ENCODE measurements at places on chromosomes 11 and 22.

DNA sequence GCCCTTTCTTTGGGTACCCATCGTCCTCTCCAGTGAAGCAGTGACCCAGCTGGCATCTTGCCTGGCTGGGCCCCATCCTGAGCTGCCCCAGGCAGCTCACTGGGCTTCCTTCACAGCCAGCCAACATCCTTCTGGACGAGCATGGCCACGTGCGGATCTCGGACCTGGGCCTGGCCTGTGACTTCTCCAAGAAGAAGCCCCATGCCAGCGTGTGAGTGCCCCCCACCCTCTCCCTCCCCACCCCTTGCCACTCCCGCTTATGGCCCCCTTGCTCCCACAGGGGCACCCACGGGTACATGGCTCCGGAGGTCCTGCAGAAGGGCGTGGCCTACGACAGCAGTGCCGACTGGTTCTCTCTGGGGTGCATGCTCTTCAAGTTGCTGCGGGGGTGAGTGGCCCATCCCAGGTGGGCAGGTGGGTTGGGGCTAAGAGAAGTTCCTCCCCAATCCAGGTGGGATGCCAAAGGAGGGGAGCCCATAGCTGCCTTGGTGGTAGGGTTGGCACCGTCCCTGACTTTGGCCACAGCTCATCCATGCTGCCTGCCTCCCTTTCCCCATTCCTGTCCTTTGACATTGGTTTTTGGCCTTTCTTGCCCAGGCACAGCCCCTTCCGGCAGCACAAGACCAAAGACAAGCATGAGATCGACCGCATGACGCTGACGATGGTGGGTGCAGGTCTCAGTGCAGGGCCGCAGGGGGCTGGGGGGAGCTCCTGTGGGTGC lies 6.8 kb upstream of the ANKRD13D start:
- no peak for DNase-seq

DNA sequence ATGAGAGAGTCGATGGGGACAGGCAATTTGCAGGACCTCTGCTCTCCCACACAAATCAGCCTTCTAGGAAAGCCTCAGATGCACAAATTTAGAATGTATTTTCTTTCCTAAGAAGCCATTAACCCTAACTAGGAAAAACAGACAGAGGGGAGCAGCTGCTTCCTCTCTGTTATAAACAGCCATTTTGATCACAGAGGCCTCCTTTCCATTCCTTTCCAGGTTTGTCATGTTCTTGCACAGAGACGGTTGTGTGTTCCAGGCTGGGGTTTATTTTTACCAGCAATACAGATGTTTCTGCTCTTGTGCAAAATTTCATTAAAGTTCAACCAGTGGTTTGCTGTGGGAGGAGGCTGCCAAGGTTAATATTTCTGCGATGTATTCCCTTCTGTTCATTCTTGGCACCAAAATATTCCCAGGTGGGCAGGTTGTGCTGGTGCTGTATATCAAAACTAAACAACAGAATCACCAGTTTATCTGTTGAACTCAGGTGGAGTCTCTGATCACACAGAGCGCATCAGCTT lies 90.2 kb downstream of the NAV2 start:
- no peak for DNase-seq

DNA sequence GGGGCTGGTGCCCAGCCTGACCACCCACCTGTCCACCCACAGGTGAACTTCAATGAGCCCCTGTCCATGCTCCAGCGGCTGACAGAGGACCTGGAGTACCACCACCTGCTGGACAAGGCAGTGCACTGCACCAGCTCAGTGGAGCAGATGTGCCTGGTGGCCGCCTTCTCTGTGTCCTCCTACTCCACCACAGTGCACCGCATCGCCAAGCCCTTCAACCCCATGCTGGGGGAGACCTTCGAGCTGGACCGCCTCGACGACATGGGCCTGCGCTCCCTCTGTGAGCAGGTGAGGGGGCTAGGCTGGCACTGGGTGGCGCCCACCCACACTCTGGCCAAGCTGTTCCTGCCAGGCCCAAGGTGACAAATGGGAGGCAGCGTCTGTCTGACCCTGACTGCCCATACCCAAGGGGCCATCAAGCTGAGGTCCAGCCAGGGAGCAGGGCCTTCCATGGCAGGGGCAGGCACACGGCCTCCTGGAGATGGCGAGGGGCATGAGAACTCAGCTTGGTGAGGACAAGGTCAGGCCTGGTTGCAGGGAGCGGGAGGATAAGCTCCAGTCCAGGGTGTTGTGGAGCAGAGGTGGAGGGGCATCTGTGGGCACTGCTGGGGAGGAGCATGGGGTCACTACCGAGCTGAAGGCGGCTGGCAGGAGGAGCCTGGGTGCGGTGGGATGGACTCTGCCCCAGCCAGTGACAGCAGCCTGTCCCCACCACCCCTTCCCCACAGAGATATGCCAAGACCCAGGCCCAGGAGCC lies 77.7 kb downstream of the MORC2 start:
- no peak for DNase-seq

GRCh38 chr22:29917052-29917902 lies 34.3 kb downstream of the MTMR3 start:
- DNase-seq, result no peak

All from central memory CD8-positive, alpha-beta T cell (primary cell).